ENCODE measurements at places on chromosomes 7 and 10.
A peak's percentile ranks its signal among the peaks of the same experiment; 100 is the strongest.

- DNase-seq, result no peak
Measured at GRCh38 chr10:18437486-18437885, 213.9 kb downstream of the NSUN6 start.

GRCh38 chr10:104434601-104435000 is 81.0 kb downstream of the CFAP58 start:
- DNase-seq, result no peak

DNA sequence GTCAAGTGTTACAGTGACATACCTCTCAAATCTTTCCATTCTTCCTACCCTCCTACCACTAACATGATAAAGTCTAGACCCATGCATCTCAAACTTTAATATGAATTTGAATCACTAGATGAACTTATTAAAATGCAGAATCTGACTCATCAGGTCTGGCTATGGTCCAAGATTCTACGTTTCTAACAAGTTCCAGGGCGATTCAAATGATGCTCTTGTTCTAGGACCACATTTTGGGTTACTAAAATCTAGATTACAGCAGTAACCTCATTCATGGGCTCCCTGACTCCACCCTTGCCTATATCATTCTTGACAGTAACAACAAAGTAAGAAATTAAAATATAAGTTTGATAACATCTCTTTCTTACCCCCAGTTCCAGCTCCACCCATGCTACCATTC is 124.8 kb upstream of the LSM8 start:
- DNase-seq, result no peak

DNA sequence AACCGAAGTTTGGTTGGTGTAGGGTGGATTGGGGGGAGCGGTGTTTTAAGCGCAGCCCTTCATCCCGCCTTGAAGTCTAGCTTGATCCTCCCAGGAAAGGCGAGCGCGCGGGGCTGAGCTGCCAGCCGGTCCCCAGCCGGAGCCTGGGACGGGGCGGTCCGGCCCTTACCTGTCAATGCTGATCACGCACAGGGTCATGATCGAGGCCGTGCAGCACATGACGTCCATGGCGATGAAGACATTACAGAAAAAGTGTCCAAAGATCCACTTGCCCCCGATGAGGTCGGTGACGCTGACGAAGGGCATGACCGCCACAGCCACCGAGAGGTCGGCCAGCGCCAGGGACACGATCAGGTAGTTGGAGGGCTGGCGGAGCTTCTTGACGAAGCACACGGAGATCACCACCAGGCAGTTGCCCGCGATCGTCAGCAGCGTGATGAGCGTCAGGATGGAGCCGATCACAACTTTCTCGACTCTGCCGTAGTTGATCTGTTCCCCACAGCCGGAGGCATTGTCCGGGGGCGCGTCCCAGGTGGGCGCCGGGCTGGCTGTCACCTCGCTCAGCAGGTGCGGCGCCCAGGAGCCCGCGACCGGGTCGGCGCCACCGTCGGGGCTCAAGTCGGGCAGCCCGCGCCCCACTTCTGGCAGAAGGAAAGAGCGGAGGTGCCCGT is 740 bp downstream of the HTR7 start:
- DNase-seq, result peak; percentile 10

DNA sequence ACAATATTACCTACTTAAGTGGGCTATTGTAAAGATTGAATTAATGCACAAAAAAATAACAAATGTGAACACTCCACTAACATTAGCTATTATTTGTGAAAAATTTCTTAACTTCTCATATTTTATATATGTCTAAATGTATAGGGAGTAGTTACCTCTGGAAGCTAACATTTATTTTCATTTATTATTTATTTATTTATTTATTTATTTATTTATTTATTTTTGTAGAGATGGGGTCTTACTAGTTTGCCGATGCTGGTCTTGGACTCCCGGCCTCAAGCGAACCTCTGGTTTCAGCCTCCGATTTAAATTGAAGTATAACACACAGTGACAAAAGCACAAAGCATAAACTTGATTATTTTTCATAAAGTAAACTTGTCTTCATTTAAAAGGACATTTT is 5.1 kb upstream of the SPOCK2 start:
- DNase-seq, result no peak

GRCh38 chr7:120168066-120168465 is 104.9 kb upstream of the KCND2 start:
- no peak for DNase-seq

DNA sequence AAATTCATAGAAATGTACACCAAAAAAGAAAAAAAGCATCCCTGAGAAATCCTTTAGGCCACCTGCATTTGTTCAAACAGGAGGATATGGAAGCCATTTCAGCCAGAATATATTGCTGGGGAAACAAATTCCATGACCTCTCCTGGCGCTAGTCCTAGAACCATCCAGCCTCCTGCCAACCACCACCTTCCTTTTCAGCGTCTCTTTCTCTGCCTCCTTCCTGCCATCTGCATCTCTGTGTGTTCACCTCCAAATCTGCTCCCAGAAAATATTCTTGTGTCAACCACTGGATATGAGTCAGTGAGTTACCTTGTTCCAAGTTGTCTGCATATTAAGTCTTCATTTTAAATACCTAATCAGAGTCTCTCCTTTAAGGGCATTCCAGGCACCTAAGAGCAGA is 50.6 kb upstream of the NPY start:
- no peak for DNase-seq

GRCh38 chr7:142805350-142806021 is 34.7 kb downstream of the PRSS2 start:
- DNase-seq, result no peak

DNA sequence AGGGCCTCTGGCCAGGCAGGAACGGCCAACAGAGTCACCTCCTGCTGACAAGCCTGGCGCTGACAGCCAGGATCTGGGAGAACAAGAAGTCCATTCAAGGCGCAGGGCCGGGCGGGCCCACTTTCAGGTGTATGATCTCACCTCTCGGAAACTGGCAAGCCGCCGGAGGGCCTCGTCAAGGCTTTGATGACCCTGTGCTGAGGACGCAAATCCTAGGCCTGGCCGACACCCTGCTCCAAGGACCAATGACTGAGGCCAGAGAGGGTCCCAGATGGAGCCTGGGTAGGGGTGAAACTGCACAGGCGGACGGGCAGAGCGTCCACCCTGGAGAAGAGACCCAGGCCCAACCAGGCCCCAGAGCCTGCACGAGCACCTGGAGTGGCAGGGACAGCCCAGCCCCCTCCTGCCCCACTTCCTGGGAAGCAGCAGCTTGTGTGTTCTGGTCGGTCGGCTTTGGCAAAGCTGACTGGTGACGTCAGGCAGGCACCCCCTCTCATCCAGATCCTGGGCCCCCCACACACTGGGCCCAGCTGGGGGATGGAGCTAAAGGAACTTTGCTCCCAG is 30.6 kb downstream of the MYL10 start:
- DNase-seq, result no peak

GRCh38 chr7:12229046-12229445 is 18.0 kb downstream of the TMEM106B start:
- no peak for DNase-seq

- DNase-seq, result no peak
Measured at GRCh38 chr10:103556383-103557007, 63.0 kb downstream of the NEURL1 start.

GRCh38 chr10:79088176-79088575 is 19.4 kb downstream of the ZMIZ1 start:
- no peak for DNase-seq

GRCh38 chr7:3029138-3029537 is 14.5 kb downstream of the CARD11 start:
- DNase-seq, result no peak

DNA sequence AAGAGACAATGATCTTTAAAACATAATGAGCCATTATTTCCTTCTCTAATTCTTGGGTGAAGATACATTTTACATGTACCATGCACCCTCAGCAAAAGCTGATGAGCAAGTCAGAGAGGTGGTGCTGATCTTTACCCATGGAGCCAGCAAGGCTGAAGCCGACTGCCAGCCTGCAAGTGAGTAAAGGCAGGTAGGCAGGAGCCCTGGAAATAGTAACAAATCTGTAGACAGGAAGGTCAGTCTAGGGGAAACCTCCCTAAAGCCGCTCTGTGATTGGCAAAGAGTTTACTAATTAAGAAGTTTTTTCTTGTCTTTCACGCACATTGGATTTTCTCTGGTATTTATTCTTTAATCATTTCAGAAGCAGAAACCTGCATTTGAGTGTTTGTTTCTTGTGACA is 67.9 kb downstream of the PRKCQ start:
- DNase-seq, result no peak

DNA sequence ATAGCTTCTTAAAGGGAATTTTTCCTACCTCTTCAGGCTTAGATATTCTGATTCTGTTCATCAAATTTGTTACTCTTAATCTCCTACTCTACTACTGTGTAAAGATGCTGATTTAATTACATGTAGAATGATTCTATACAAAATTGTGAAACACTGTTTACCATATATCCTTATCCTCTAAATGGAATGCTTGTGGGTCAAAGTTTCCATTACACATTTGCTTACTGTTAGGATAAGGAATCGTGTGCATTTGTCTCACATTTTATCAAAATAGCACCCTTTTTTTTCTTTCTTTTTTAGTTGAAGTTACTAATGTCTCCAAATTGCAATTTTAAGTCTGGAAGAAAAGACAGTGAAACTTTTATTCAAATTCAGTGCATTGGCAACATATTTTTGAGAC is 65.3 kb downstream of the TFEC start:
- no peak for DNase-seq

GRCh38 chr10:14536241-14537213 is 205.8 kb upstream of the FRMD4A start:
- DNase-seq, result peak; percentile 73

- no peak for DNase-seq
Measured at GRCh38 chr7:91085175-91085574, 179.1 kb upstream of the FZD1 start.

GRCh38 chr7:124073310-124073645 is 40.4 kb upstream of the TMEM229A start:
- DNase-seq, result no peak

- DNase-seq, result no peak
Measured at GRCh38 chr7:5831196-5831595, 49.4 kb upstream of the OCM start.

DNA sequence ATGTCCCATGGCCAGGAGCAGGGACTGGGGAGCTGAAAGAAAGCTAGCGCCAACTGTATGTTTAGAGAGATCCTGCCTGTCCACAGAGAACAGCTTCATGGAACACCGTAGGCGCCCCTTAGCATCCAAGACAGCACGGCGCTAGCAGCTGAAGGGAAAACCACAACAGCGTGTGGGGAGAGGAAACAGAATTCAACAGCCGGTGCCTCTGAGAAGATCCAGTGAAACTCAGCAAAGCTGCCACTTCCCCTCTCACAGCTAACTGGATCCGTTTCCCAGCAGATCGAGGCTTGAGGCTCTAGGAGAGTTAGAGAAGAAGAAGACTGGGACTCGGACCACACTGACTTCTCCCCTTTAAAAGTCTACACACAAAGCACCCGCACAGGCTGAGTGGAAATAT is 145.0 kb downstream of the MAD1L1 start:
- DNase-seq, result no peak

- DNase-seq, result no peak
Measured at GRCh38 chr7:133155146-133155545, 73.3 kb upstream of the CHCHD3 start.

- peak; percentile 75 for DNase-seq
Measured at GRCh38 chr7:50359995-50360925, 55.7 kb downstream of the IKZF1 start.

DNA sequence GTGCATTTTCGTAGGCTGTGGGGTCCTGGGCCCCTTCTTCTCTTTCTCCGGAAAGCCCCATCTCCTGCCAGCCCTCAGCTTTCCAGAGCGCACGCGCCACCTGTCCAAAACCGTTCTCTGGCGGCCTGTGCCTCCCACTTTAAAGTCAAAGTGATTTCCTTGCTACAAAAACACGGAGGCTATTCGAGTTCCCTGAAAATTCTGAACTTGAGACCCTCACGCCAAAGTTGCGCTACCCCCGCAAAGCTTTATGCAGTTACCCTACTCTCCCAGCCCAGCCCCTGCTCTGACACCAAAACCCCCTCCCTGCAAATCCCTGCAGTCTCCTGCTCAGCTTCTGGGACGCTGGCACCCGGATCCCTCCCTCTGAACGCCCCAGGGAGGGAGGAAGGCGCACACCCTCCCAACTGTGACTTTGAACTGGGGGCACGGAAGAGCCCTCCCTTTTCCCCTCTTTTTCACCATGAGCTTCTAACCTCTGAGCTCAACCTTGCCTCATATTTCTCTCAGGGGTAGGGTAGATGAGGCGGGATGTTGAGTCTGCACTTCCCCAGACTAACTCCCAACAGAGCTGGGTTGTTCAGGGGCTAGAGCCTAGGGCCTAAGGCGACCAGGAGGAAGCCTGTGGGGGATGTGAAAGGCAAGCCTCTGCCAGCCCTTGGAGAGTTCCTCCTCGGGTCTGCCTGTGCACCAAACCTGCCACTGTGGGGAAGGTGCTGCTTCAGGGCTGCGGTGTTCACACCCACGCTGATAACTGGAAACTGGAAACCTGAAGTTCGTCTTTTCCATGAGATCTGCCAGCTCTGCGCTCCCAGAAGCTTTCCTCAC is 2.7 kb upstream of the PAX4 start:
- DNase-seq, result no peak

- no peak for DNase-seq
Measured at GRCh38 chr10:3054851-3055199, 12.5 kb upstream of the PFKP start.

DNA sequence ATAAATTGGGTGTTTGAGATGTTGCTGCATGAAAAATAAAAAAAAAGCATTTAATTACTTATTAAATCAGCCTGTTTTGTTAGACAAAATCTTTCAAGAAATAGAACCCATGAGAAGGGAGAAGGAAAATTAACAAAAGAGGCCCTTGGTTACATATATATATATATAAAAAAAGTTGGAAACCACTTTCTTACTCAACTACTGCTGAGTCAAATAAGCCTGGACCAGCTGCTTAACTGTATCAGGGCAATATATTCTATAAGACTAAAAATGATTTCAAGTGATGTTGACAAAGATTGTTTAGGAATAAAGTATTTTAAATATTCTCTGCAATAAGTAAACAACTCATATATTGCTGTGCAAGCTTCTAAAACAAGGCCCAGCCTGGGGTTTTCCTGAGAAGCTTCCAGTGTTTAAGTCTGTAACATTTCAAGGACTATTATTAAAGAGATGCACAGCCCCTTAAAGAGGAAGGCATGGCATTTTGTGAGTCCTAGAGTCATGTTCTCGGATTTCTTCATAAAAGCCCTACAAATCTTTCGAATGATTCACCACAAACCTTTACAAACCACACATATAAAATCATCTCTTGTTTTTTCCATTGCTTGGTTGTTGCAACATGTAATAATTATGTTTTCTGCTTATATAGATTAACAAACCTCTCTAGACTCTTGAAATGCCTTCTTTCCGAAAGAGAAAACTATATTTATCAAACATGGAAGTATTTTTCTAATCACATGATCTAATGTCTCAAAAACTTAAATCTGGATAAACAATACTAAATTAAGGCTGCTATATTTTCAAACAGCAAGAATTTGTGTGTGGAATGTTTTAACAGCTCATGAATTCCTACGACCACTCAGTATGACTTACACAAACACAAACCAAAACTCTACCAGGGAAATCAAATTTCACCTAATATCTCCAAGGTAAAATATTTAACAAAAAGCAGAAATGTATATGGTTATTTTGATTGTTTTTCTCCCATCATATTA is 14.3 kb downstream of the JAZF1 start:
- no peak for DNase-seq

All from activated CD4-positive, alpha-beta T cell treated with anti-CD3 and anti-CD28 coated beads, Interleukin-2, amount 50 U/mL, for 48 hours (primary cell).